ENCODE measurements at places on chromosomes 6 and 20. TPM values are rescaled to one million over a fixed set of nuclear protein-coding genes. Genes with fewer than 3 reads are reported as not detected.

The BANF2 gene
- total RNA-seq: not detected

The GPLD1 gene
- total RNA-seq: 0.92 TPM

The TBX18 gene
- 0.35 TPM for total RNA-seq

The SPATA25 gene
- total RNA-seq: not detected

The ERVFRD-1 gene
- total RNA-seq: not detected

The TMEM244 gene
- not detected for total RNA-seq

The SLC22A2 gene
- total RNA-seq: not detected

The CRISP2 gene
- not detected for total RNA-seq

The FOXC1 gene
- total RNA-seq: 3.9 TPM

The PLCG1 gene
- total RNA-seq: 48.4 TPM

The OVOL2 gene
- total RNA-seq: 10.5 TPM

The ADGRG6 gene
- total RNA-seq: 22.5 TPM

The GUCA1A gene
- not detected for total RNA-seq

The GDAP1L1 gene
- not detected for total RNA-seq

The GRIK2 gene
- not detected for total RNA-seq

The HUS1B gene
- 0.30 TPM for total RNA-seq

The WFDC5 gene
- 32.1 TPM for total RNA-seq

The MRPS10 gene
- 50.4 TPM for total RNA-seq

The PI16 gene
- total RNA-seq: 2.5 TPM

The C4B gene
- 2.2 TPM for total RNA-seq

The HCK gene
- 16.9 TPM for total RNA-seq

The PNLDC1 gene
- not detected for total RNA-seq

The MCHR2 gene
- total RNA-seq: not detected

The BPIFB1 gene
- 0.38 TPM for total RNA-seq

The CARMIL1 gene
- total RNA-seq: 19.7 TPM

The CD164 gene
- 60.8 TPM for total RNA-seq

Measured in esophagus squamous epithelium (tissue), 5 donors.